ENCODE measurements at places on chromosomes 4 and X.
A peak's percentile ranks its signal among the peaks of the same experiment; 100 is the strongest.

DNA sequence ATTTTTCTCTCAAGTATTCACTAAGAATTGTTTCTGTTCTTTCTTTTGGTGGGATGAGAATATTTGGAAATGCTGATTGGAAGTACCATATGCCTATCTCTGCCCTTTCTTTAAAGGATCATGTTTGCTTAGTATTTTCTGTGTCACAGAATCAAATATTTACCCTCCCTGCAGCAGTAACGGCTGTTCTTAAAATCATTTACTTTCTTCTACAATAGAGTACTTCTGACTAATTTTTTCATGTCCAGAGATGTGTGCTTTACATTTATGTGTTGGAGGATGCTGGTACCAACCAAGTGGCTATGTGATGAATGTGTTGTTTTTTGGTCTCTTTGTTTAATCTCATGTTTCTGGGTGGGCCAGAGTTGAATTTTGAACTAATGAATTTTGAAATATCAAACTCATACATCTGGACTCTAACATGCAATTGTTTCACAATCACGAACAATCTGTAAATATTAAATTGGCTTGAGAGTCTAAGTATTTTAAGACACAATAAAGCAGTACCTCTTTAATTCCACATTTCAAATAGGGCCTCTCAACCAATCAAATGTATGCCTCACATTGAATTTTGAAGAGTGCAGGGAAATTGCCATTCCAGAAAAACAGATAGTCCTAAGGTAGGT lies 59.4 kb upstream of the ARSJ start:
- peak; percentile 31 for DNase-seq

GRCh38 chr4:81359207-81359606 lies 112.5 kb downstream of the RASGEF1B start:
- DNase-seq: no peak

- DNase-seq: no peak
These were observed 52.2 kb downstream of the CXorf49B start for GRCh38 chrX:71815121-71815905.

- no peak for DNase-seq
These were observed 179.4 kb downstream of the BANK1 start for GRCh38 chr4:101969965-101970364.

GRCh38 chr4:80903020-80903419 lies 127.5 kb upstream of the BMP3 start:
- DNase-seq: no peak

- no peak for DNase-seq
These were observed 43.9 kb upstream of the NEIL3 start for GRCh38 chr4:177265729-177266128.

DNA sequence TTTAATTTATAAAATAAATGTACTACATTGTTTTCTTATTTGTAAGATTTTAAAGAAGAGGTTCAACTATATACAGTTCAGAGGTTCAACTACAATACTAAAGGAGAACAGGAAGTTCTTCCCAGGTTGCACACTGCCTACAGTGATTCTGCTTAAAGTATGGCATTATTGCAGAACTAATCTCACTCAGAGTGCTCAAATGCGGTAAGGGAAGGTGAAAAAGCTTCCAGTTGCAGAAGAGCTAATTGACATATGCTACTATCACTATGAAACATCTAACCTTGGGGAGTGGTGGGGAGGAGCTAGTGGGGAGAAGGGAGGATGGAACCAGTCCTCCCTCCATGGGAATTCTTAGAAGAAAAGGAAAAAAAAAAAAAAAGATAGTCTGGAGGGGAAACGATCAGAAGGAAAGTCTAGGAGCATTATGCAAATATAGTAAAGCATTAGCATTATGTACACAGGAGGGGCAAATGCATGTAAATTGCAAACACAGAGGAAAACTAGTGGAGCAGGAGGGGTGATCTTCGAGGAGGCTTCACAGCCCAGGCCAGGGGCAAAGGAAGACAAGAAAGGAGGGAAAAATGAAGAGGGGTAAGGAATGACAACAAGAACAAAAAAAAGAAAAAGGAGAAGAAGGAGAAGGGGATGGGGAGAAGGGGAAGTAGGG lies 32.0 kb upstream of the MMAA start:
- no peak for DNase-seq

DNA sequence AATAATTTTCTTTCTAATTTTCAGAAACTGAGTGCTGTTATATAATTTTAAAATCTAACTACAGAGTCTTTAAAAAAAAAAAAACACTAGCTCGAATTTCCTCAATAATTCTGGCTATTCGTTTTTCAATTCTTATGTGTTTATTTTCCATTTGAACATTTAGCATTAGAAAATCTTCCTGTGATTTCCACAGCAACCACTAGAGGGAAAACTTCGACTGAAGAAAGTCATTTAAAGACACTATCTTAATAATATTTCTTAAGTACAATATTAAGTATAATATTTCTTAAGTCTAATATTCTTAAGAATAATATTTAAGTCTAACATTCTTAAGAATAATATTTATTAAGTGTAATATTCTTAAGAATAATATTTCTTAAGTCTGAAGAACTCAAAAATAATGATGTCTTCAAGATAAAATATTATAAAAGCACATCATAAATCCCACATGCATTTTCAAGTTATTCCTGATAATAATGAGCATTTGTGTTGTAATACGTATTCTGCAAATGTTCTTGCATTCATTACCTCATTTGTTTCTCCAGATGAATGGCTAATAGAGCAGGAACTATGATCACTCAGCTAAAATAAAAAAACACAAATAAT lies 118.4 kb upstream of the WDR17 start:
- DNase-seq: no peak

- no peak for DNase-seq
These were observed 78.3 kb upstream of the EGFL6 start for GRCh38 chrX:13491061-13491460.

DNA sequence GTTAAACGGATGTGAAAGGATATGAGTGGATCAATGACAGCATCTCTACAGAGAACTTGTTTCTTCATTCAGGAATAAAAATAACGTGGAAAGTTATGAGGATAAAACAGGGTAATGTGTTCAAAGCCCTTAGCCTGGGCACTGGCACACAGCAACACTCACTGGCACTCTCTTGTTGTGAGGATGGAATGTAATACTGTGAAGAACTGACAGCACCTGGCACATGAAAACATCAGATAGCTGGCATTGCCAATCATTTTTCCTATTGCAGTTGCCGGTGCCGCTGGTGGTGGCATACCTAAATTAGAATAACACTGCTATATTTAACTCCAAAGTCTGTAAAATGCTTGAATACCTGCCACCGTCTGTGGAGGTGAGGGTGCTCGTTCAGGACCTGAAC lies 1061.2 kb downstream of the DMD start:
- no peak for DNase-seq

DNA sequence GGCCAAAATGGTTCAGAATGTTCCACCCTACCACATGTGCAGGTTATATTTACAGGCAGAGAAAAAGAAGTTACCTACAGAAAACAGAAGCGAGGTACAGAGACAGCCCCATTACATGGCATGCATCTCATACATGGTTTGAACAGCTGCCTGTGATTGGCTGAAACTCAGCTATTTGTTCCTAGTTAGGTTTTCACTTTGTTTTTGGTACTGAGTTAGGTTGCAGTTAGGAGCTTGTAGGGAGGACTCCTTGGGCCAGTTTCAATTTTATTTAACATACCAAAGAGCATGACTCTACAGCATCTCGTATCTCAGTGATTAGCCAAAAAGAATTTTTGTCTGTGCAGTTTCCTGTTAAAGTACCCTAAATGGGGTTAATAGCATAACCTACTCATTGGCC lies 392.0 kb downstream of the MAPK10 start:
- DNase-seq: no peak

GRCh38 chr4:156635051-156635450 lies 336.5 kb downstream of the PDGFC start:
- DNase-seq: no peak

GRCh38 chr4:34636623-34637022 lies 1607.7 kb downstream of the ARAP2 start:
- DNase-seq: no peak

- DNase-seq: no peak
These were observed 1.1 kb downstream of the FBXL5 start for GRCh38 chr4:15653864-15654592.

- DNase-seq: no peak
These were observed 302.9 kb upstream of the GATB start for GRCh38 chr4:152063621-152064240.

- DNase-seq: no peak
These were observed 119.3 kb downstream of the C4orf51 start for GRCh38 chr4:145799223-145799622.

DNA sequence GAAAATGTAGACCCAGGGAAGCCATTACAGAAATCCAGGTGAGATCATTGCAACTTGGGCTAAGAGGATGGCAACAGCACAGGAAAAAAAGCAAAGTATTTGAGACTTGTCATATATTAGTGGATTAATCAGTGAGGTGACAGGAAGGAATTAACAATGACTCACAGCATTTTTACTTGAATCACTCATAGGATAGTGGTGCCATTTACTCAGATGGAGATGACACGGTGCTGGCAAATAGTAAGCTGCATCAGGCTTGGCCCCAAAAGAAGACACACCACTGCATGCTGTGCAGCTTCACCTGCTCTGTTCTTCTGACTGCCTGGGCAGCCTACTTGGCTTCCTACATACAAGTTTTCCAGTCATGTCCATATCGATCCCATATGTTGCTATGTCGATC lies 144.8 kb downstream of the FRYL start:
- no peak for DNase-seq

- DNase-seq: no peak
These were observed 234.4 kb upstream of the GPC4 start for GRCh38 chrX:133649651-133650050.

GRCh38 chrX:23246001-23246400 lies 88.6 kb upstream of the PTCHD1 start:
- DNase-seq: no peak

DNA sequence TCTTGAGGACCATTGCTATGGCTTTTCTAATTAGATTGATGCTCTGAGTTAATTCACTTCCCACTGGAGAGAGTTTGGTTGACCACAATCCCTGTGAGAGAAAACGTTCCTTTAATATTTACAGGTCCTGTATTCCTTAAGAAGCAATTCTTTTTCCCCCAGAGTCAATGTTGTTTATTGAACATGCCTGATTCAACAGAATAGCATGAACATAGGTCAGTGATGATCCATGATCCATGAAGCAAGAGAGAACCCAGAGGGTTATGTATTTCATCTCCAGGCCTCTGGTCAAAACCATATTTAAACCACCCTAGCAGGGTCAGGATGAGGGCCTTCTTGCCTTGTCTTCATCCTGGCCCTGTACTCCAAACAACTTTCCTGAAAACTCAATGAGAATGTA lies 39.4 kb upstream of the EFHC2 start:
- peak; percentile 8 for DNase-seq

GRCh38 chrX:107293056-107293455 lies 86.6 kb downstream of the DNAAF6 start:
- no peak for DNase-seq

- no peak for DNase-seq
These were observed 53.1 kb upstream of the GIMD1 start for GRCh38 chr4:106421441-106422296.

DNA sequence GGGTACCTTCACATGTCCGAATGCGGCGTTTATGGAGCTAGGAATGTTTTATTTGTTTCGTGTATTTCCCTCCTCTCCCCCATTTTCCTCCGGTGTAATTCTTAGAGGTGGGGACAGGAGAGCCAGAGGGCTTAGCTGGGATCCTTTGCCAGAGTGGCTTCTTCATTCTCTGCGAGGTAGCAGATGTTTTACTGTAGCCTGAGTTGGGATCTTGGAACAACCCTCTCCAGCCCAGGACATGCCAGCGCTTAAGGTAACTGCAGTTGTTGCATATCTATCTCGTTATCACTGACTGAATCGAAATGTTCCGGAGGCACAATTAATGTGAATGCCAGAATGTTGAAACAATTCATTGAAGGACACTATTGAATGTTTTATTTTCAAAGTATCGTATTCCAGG lies 59.0 kb upstream of the DYNLT3 start:
- DNase-seq: no peak

DNA sequence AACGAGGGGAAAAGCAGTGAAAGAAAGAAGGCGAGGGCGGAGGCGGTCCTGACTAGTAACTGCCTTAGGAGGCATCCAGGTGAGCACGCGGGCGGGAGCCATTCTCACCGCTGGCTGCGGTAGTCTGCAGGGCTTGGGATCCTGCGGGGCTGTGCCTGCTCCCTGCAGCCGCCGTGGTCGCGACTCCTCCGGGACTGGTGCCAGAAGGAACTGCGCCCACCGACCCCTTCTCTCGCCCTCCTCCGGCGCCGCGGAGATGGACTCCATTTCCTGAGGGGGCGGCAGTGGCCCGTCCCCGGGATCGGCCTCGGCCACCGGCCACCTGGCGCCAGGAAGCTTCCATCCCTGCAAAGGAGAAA lies 543 bp downstream of the NFXL1 start:
- DNase-seq: no peak

GRCh38 chr4:88981556-88981955 lies 75.4 kb downstream of the FAM13A start:
- no peak for DNase-seq

DNA sequence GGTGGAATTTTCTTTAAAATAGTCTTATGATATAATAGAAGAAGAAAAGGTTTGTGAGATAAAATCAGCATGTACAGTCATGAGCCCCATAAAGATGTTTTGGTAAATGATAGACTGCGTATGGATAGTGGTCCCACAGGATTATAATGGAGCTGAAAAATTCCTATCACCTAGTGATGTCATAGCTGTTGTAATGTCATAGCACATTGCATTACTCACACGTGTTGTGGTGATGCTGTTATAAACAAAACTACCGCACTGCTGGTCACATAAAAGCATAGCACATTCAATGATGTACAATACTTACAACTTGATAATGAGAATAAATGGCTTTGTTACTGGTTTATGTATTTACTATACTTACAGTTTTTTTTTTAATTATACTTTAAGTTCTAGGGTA lies 715.2 kb upstream of the HTR2C start:
- no peak for DNase-seq

DNA sequence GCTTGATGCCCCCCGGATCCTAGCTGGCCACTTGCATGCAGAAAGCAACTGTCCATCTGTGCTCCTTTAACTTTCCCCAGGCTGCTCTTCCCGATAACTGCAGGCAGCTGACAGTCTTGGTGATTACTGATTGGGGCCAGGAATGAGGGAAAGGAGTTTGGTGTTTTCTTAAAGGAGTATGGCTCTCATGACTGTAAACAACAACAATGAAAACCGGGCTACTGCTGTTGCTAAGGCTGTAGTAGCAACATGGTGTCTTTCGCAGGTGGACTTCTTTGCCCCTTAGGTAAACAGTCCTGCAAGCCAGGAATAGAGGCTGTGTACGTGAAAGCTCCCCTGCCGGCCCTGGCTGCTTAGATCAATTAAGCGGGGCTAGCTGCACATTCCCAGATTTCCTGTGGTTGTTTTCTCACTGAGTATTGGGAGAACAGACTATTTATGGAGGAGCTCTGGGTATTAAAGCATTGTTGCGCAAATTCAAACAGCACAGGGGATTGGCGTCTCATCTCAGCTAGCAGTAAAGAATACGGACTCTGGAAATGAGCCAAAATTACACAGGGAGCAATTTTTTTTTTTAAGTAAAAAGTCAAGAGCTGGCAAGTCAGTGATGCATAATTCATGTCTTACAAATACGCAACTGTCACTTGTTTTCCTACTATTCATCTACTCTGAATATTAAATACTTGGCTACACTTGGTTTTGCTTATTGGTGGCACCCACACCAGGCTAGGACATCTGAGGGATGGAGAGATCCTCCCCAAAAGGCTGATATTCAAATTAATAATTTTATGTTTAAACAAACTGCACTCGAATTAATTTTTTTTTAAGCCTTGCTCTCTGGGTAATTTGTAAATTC lies 61.6 kb upstream of the NAP1L5 start:
- no peak for DNase-seq
